ENCODE measurements at places on chromosomes 5 and 9. TPM values are rescaled to one million over a fixed set of nuclear protein-coding genes. Genes with fewer than 3 reads are reported as not detected.

The HNRNPAB gene
- 57.6 TPM for total RNA-seq

The FBLL1 gene
- total RNA-seq = 1.7 TPM

The CCIN gene
- 0.24 TPM for total RNA-seq

The EGR1 gene
- total RNA-seq = 1.7 TPM

All from RPMI7951 (cell line).